ENCODE measurements at places on chromosomes 6 and 20. TPM values are rescaled to one million over a fixed set of nuclear protein-coding genes. Genes with fewer than 3 reads are reported as not detected.

LY6G6D gene
- not detected for total RNA-seq

CD109 gene
- 33.1 TPM for total RNA-seq

TCP11 gene
- total RNA-seq, result not detected

RPS6KA2 gene
- 127 TPM for total RNA-seq

HRH3 gene
- not detected for total RNA-seq

MOCS3 gene
- total RNA-seq, result 4.3 TPM

BCLAF1 gene
- total RNA-seq, result 135 TPM

PGC gene
- not detected for total RNA-seq

SLC22A3 gene
- total RNA-seq, result 1.4 TPM

IMPG1 gene
- not detected for total RNA-seq

SNAI1 gene
- 15.1 TPM for total RNA-seq

TCF15 gene
- 0.28 TPM for total RNA-seq

ARMH2 gene
- not detected for total RNA-seq

PTPRT gene
- total RNA-seq, result not detected

ULBP3 gene
- total RNA-seq, result 6.1 TPM

CLDN20 gene
- total RNA-seq, result not detected

VPS52 gene
- total RNA-seq, result 36.0 TPM

RBBP8NL gene
- not detected for total RNA-seq

FAXC gene
- 8.0 TPM for total RNA-seq

SYTL3 gene
- total RNA-seq, result 1.4 TPM

ZSCAN23 gene
- 2.1 TPM for total RNA-seq

TMC2 gene
- total RNA-seq, result not detected

PABPC1L gene
- 31.4 TPM for total RNA-seq

FNDC1 gene
- total RNA-seq, result 10.5 TPM

LAMA2 gene
- 1.9 TPM for total RNA-seq

TNFRSF6B gene
- 0.79 TPM for total RNA-seq

NKX2-2 gene
- total RNA-seq, result not detected

SNAP91 gene
- 0.23 TPM for total RNA-seq

OR2B6 gene
- not detected for total RNA-seq

CYP24A1 gene
- not detected for total RNA-seq

C4B gene
- 7.3 TPM for total RNA-seq

LCA5 gene
- total RNA-seq, result 4.4 TPM

ITCH gene
- total RNA-seq, result 84.8 TPM

SLC26A8 gene
- not detected for total RNA-seq

RAMACL gene
- total RNA-seq, result 2.4 TPM

IL20RA gene
- 0.22 TPM for total RNA-seq
